T-helper 2 cell (primary cell): ENCODE measurements at places on chromosomes 12 and 14.

- DNase-seq = no peak
Measured at GRCh38 chr12:26255893-26256645, 60.7 kb downstream of the SSPN start.

GRCh38 chr14:105282098-105282725 is 18.6 kb downstream of the BRF1 start:
- no peak for DNase-seq

- no peak for DNase-seq
Measured at GRCh38 chr14:68535404-68536017, 257.4 kb downstream of the ZFP36L1 start.

DNA sequence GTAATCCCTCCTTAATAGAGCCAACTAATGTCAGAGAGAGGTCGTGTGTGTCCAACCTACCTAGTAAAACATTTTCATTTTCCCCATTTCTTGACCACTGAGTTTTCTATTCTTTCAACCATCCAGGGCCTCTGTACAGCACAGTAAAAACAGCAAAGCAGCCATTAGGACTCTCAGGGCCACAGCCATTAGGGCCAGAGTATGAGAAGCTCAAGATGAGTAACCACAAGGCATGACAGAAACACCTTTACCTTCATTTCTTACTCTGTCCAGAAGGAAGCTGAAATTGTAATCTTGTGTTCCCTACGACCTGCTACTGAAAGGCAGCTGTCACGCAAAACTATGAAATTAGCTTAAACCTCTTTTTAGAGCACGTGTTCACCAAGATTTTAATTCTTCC is 2.3 kb downstream of the SPPL3 start:
- no peak for DNase-seq

GRCh38 chr12:50988051-50988450 is 35.7 kb downstream of the HIGD1C start:
- DNase-seq = no peak

- no peak for DNase-seq
Measured at GRCh38 chr14:30443368-30444007, 115.5 kb upstream of the G2E3 start.

- no peak for DNase-seq
Measured at GRCh38 chr14:34404416-34404815, 57.6 kb downstream of the SPTSSA start.

DNA sequence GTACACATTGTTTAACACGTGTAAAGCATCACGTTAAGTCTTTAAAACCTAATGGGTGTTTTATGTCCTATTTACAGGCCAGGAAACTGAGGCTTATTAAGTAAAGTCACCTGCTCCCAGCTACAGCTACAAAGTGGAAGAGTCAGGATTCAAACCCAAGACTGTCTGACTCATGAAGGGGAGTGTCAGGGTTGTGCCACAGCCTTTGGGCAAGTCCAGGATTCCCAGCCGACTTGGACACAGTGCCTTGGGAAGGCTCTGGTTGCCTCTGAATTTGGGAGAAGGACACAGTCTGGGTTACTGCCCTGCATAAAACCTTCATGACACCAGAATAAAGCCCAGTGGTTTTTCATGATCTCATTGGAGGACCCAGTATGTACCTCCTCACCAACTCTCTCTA is 7.3 kb downstream of the RNU4-2 start:
- DNase-seq = no peak

GRCh38 chr12:112344220-112344619 is 38.0 kb downstream of the HECTD4 start:
- DNase-seq = no peak

DNA sequence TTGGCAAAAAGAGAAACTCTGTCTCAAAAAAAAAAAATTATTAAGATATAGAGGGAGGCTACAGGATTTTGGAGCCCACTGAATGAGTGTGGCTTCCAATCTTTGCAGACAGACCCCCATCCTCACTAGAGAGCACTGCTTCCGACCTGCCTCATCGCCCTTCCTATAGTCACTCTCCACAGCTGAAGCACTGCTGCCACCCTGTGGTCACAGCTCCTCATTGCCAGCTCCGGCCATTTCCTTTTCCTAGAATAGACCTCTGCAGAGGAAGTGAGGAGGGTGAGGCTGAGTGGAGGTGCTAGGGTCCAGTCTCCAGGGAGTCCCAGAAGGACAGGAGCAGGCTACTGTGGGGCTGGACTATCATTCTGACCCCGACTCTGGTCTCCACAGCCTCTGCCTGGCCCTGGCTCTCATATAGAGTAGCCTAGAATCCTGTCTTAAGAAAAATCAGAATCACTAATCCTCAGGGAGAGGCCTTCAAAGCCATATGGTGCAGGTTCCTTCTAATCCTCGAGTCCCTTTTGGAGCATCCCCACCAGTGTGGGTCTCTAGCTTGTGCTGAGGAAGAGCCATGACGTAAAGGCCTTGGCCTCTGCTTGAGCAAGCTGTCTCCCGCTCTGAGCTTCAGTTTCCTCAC is 1.4 kb upstream of the NPFF start:
- peak; percentile 69 for DNase-seq

DNA sequence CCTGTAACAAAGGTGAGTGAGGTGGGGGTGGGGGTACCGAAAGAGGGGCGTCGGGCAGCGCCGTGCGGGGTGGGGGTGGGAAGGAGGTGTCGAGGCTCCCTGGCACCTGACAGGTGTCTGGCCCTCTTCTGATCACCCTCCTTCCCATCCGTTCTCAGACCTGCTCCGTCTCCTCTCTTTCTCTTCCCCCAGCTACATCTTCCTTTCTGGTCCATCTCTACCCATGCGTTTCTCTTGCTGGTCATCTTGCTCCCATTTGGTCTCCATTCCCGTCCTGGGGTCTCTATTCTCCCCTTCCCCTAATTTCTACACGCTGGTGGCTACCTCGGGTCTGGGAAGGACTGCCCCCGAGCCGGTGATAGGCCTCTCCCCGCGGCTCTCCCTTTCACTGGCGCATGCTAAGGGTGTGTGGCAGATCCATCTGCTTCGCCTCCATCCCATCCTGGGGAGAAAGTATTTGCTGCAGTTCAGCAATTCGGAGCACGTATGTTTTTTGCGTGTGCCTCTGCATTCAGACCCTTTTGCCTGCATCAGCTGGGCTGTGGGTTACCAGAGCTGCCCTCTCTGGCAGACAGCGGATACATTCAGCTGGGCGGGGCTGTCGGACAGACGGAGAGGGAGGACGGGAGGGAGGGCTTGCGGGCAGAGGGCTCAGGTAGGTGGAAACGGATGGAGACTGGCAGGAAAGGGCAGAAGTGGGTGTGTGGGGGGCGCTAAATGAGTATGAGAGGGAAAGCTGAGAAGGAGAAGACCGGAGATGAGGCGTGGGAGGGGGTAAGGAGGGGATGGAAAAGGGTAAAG is 730 bp downstream of the CLSTN3 start:
- no peak for DNase-seq

- DNase-seq = no peak
Measured at GRCh38 chr12:62654326-62655241, 188.0 kb downstream of the MON2 start.

GRCh38 chr12:54622463-54623183 is 12.1 kb downstream of the LACRT start:
- DNase-seq = no peak

DNA sequence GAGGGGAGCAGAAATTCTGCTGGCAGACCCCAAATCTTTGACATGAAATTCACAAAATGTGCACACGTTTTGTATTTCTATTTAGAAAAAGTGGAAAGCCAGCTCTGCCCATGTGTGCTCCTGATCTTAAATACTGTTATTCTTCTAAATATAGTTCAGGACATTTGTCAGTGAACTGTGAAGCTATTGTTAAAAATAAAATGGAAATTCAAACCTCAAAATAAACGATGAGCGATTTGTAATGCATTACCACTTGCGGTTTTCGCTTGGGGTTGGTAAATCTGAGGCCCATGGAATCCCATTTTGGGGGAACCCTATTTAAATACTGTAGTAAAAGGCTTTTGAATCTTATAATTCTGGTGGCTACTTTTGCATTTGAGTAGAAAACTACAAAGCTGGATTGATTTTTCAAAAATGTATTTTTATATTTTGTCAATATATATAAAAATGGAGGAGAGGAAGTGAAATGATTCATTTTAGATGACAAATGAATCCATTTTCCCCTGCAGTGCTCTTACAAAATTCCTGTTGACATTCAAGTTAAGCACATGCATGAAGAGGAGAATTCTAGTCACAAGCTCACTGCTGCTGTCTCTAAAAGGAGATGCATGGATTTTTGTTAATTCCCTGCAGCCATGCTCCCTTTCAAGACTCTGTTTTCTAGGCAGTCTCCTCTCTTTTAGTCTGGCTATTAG is 47.1 kb downstream of the FLRT2 start:
- DNase-seq = no peak

DNA sequence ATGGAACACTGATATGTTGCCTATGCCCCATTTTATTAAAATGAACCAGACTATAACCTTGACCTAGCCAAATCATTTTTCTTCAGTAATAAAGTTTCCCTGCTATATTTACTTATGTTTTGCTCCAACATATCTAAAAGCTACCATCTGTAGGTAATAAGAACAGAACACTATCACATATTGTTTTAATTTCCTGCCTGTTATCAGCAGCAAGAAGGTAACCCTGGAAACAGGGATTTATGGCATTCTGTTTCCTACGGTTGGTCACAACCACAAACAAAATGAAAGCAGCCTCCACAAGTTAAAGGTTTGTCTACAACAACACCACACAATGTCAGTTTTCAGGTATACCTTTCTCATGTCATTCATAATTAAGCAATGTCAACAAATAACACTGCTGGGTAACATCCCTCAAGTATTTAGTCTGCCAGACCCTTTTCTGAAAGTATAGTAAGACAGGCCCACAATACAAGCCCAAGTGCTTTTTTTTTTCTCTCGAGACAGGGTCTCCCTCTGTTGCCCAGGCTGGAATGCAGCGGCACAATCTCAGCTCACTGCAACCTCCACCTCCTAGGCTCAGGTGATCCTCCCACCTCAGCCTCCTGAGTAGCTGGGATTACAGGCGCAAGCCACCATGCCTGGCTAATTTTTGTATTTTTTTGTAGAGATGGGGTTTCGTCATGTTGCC is 25.5 kb downstream of the GCH1 start:
- no peak for DNase-seq

DNA sequence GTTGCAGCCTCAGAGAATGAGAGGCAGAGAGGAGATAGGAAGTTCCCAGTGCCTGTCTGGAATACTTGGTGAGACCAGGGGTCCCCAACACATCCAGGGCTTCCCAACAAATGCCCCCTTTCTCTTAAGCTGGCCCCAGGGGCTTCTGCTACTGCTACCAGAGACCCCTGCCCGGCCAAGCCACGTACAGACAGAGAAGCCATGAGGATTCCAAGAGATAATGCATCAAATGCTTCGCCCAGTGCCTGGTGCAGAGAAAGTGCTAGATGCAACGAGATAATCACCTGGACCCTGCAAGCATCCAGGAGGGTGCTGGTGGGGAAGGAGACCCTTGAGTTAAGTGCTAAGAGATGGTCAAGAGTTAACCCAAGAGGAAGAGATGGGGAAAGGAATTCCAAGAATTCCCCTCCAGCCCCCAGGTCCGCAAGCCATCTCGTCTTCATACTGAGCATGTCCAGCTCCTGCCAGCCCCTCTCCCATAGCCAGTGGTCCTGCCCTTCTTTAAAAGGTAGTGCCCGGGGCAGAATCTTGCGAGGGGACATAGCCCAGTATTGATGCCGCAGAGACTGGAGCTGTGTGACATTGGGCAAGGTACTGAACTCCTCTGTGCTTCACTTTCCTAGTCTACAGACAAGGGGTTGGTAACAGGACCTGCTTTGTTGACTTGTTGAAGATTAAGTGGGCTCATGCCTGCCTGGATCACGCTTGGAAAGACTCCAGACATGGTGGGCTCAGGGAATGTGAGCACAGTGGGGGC is 103.3 kb downstream of the CALM1 start:
- no peak for DNase-seq

GRCh38 chr14:31230573-31230958 is 23.0 kb upstream of the HECTD1 start:
- DNase-seq = no peak

DNA sequence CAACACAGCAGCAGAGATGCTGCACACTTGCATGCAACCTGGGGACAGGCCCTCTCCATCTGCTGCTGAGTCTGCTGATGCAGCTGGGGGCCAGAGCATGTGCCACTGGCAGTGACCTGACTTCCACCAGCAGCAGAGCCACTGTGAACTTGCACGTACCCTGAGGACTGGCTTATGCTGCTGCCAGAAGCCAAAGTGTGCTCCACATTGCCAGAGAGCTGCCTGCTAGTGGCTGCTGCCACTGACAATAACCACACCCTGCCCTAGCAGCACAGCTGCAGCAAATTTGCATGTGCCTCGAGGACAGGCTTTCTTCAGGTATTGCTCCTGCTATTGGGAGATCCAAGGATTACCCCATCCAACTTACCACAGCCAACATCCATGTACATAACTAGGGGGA is 4.5 kb upstream of the PRR4 start:
- DNase-seq = no peak

DNA sequence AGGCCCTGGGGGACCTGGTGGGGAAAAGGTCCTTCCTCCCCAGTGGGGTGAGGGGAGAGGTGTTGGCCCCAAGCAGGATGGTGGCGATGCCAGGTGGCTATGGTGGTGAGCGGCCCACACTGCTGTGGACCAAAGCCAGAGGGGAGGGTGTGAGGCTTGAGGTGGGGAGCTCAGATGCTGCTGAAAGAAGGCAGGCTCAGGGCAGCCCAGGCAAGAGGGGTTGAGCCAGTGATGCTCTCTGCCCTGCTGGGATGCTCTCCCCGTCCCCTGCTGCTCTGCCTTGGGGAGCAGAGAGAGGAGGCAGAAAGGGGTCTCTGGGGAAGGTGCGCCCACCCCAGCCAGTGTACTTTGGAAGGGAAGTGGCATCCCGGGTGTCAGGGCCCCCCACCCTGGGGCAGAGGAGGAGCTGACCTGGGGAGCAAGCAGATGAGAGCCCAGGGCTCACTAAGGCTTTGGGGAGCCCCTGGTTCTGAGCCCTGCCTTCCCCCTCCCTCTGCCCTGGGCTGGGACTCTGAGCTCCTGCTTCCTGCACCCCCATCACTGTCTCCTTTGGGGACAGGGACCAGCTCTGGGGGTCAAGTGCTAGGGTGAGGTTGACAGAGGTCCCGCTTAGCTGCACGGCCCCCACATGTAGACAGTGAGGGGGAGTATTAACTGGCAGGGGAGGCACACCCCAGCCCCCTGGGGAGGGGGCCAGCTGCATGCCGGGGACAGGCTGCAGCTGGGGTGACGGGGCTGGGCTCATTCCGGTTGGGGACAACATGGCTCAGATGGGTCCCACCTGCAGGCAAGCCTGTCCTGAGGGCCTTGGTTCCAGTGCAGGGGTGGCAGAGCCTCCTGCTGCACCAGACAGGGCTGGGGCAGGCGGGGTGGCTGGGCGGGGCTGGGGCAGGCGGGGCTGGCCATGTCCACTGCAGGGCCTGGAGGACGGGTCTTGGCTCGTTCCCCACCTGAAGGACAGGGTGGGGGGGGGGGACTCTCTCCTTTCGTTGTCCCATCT is 124.4 kb downstream of the KIF26A start:
- DNase-seq = no peak

- no peak for DNase-seq
Measured at GRCh38 chr12:65122703-65123102, 1.6 kb upstream of the WIF1 start.

- no peak for DNase-seq
Measured at GRCh38 chr12:10406725-10407124, 2.8 kb downstream of the KLRC4 start.
